ENCODE measurements at places on chromosomes 3 and 15.

DNA sequence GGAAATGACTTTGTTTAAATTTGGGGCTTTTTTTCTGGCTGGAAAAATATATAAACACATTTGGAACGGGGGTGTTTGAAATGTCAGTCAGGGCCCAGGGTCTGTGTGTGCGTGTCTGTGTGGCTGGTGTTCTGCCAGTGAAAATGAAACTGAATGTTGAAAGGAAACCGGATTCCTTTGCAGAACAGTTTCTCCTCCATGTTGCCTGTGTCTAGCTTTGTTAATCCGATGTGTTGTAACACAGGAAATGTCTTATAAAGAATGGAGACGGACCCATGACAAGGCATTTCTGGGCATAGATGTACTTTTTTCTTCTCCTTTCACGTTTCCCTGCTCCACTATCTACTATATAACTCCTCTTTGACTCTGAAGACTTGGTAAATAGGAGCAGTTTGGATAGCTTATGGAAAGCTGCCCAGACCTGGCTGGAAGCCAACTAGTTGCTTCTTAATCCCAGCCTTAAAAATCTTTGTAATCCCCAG lies 2.8 kb downstream of the SQOR start:
- peak overlapping the region; percentile 71 for H3K4me3 ChIP-seq
- H3K36me3 ChIP-seq: peaks cover 41% of the 10 kb centered on the region
- H3K27me3 ChIP-seq: no peaks in the 10 kb centered on the region
- H3K27ac ChIP-seq: peak overlapping the region; percentile 94
- peak; percentile 77 for DNase-seq

DNA sequence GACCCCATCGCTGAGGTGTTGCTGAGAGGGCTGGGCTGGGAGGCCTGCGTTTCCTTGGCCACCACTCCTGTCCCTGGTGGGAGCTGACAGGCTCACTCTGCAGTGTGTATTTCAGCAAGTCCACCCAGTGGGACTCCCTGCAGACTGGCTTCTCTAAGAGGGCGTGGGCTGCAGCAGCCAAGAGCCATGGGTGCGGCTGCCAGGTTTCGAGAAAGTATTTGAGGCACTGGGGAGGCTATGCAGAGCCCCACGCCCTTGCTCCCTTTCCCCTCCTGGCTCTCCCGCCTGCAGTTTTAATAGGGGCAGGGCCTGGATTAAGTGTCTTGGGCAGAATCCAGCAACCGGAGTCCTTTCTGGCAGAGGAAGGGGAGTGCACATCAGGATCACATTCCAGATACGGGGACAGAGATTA lies 242.1 kb downstream of the THSD4 start:
- no peak overlapping the region for H3K4me3 ChIP-seq
- peaks cover 3% of the 10 kb centered on the region for H3K27me3 ChIP-seq
- no peak for DNase-seq
- no peaks in the 10 kb centered on the region for H3K36me3 ChIP-seq
- peaks cover 6% of the 10 kb centered on the region for H3K4me1 ChIP-seq

DNA sequence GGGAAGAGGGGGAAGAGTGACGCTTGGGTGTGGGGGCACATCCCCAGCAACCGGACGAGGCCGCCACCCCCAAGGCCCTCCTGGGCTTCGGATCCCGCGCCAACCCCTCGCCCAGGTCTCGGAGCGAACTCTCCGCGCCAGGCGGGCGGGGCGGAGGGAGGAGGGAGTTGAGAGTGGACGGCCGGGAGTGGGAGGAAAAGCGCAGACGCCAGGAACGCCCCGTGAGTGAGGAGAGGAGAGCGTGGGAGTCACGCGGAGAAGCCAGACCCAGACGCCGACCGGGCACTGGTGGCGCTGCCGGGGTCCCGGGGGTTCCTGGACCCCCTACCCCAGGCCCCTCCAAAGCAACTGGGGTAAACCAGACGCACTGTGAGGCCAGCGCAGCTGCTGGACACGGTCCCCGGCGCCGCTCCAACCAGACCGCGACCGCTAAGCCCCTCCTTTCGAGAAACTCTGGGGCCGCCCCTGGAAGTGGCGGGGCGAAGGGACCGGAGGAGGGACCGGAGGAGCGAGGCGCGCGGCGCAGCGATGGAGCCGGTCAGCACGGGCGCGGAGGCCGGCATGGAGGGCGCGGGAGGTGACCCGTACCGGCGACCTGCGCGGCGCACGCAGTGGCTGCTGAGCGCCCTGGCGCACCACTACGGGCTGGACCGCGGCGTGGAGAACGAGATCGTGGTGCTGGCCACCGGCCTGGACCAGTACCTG lies at the start of gene EFCC1:
Gene EFCC1 (plus strand): TSS at position 204 of the 705 bp plus-strand sequence. CDS start 325 bp downstream, at position 529.
- DNase-seq: peak; percentile 37
- H3K4me1 ChIP-seq: peaks cover 37% of the 10 kb centered on the region
- no peak within 1 kb of the TSS for H3K27ac ChIP-seq
- H3K4me3 ChIP-seq: peak within 1 kb of the TSS; percentile 71

DNA sequence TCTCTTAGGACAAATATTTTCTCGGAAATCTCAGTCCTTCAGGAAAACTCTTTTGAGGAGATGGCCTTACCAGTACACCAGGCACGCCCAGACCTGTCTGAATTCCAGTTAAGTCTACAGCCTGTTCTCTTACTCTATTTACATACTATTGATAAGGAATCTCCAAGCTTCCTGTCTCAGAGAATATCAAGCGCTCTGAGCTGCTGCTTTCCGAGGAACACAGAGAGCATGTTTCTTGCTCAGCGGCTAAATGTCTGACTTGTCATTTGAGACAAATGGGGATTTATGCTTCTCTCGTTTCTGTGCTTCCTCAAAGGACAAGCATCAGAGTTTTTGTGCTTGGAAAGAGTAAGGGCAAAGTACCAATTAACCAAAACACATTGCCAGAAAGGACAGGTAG lies 112.4 kb upstream of the CCDC54 start:
- no peak overlapping the region for H3K4me3 ChIP-seq
- H3K4me1 ChIP-seq: peaks cover 2% of the 10 kb centered on the region
- peaks cover 1% of the 10 kb centered on the region for H3K27me3 ChIP-seq
- H3K27ac ChIP-seq: no peak overlapping the region
- DNase-seq: no peak
- no peaks in the 10 kb centered on the region for H3K36me3 ChIP-seq

- no peaks in the 10 kb centered on the region for H3K27me3 ChIP-seq
- peaks cover 43% of the 10 kb centered on the region for H3K4me1 ChIP-seq
- DNase-seq: no peak
- H3K4me3 ChIP-seq: no peak overlapping the region
- H3K27ac ChIP-seq: no peak overlapping the region
- H3K36me3 ChIP-seq: peaks cover 2% of the 10 kb centered on the region
These were observed 8.2 kb downstream of the NIPA1 start for GRCh38 chr15:22794621-22795167.

DNA sequence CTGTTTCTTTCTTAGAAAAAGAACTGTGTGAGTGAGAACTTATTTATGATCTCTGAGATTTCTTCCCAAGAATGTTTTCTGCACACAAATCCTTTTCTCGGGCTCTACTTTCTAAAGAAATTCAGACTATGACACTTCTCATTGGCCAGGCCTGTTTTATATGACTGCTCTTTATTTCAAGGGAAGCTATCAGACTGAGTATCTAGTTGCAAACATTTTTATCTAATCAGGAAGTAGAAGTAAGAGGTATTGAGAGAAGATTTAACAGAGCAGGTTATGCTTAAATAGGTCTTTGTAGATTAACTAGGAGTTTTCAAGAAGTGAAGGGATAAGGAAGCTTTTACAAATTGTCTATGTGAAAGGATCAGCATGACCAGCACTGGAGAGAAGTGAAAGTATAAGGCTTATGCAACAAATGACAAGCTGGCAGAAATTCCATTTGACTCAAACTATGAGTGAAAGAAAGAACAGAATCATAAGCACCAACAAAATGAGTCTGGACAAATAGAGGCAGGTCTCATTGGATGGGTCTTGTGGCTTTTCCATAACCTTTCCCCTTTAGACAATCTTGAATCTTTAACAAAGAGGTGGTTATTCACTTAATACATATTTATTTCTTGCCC lies 71.9 kb upstream of the CHL1 start:
- no peak for DNase-seq
- peaks cover 2% of the 10 kb centered on the region for H3K27me3 ChIP-seq
- H3K36me3 ChIP-seq: no peaks in the 10 kb centered on the region
- H3K4me3 ChIP-seq: no peak overlapping the region

- no peak for DNase-seq
- H3K27me3 ChIP-seq: no peaks in the 10 kb centered on the region
- H3K27ac ChIP-seq: no peak overlapping the region
- peaks cover 15% of the 10 kb centered on the region for H3K36me3 ChIP-seq
These were observed 21.9 kb downstream of the NRROS start for GRCh38 chr3:196661400-196661799.

GRCh38 chr15:50641318-50641717 lies 45.3 kb downstream of the TRPM7 start:
- no peaks in the 10 kb centered on the region for H3K27me3 ChIP-seq
- H3K4me1 ChIP-seq: peaks cover 11% of the 10 kb centered on the region
- no peak overlapping the region for H3K4me3 ChIP-seq
- H3K36me3 ChIP-seq: peaks cover 47% of the 10 kb centered on the region

GRCh38 chr15:96882121-96882772 lies 551.7 kb downstream of the NR2F2 start:
- H3K4me3 ChIP-seq: no peak overlapping the region
- H3K36me3 ChIP-seq: no peaks in the 10 kb centered on the region
- no peak overlapping the region for H3K27ac ChIP-seq

- DNase-seq: no peak
- H3K36me3 ChIP-seq: no peaks in the 10 kb centered on the region
- no peak overlapping the region for H3K4me3 ChIP-seq
- H3K27me3 ChIP-seq: no peaks in the 10 kb centered on the region
These were observed 15.9 kb upstream of the MFSD1 start for GRCh38 chr3:158785972-158786371.

GRCh38 chr3:126961191-126961790 lies 21.6 kb upstream of the PLXNA1 start:
- no peaks in the 10 kb centered on the region for H3K27me3 ChIP-seq
- H3K4me3 ChIP-seq: no peak overlapping the region
- no peaks in the 10 kb centered on the region for H3K36me3 ChIP-seq
- H3K4me1 ChIP-seq: no peaks in the 10 kb centered on the region
- no peak overlapping the region for H3K27ac ChIP-seq

GRCh38 chr3:135559802-135560201 lies 405.7 kb upstream of the PPP2R3A start:
- no peak overlapping the region for H3K4me3 ChIP-seq
- no peak overlapping the region for H3K27ac ChIP-seq
- no peak for DNase-seq
- H3K27me3 ChIP-seq: no peaks in the 10 kb centered on the region
- no peaks in the 10 kb centered on the region for H3K4me1 ChIP-seq

DNA sequence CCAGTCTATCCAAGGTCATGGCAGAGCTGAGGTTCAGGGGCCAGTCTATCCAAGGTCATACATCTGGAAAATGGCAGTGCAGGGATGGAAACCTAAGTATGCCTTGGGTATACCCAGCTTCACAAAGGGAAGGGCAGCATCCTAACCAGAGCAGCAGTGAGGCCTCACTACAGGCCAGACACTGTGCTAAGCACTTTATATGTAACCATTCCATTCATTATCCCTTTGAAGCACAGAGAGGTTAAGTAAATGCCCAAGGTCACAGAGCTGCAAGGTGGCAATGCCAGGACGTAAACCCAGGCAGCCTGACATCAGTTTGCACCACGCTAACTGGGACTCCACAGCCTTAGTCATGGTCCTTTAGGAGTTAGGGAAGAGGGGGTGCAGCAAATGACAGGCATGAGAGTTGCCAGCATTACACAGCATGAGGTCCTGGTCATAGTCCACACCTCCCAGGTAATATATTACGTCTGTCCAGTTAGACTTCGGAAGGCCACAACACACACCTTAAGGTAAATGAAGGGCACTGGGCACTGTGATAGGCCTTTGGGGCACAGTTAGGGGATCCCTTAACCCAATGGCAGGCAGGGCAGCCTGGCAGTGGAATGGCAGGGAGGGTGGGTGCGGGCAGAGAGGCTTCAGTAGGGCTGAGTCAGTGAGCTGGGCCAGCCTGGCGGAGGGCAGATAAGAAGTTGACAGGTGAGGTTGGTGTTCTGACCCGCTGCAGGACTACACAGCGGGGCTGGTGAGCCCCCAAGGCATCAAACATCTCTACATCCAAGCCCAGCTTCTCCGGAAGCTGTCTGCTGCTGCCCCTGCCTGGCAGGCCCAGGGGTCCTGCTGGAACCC lies 21.1 kb upstream of the CORO2B start:
- no peaks in the 10 kb centered on the region for H3K36me3 ChIP-seq
- H3K27ac ChIP-seq: no peak overlapping the region
- peaks cover 50% of the 10 kb centered on the region for H3K27me3 ChIP-seq
- DNase-seq: no peak

DNA sequence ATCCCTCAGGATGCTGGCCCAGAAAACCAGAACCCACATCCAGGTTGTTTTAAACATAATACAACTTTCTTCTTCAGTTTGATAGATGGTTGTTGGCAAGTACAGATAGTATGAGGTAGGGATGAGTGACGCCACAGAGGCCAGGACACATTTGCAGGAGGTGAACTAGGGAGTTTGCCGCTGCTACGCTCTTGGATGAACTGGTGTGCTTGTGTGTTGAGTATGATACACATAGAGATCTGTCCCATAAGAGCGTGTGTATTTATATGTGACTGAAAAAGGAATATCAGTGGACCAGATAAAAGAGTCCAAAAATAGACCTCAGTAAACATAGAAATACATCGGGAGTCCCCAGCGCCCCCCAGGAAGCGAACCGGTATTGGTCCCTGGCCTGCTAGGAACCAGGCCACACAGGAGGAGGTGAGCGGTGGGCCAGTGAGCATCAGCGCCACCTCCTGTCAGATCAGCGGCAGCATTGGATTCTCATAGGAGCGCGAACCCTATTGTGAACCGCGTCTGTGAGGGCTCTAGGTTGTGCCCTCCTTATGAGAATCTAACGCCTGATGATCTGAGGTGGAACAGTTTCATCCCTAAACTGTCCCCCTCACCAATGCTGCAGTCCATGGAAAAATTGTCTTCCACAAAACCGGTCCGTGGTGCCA lies 98.1 kb downstream of the LRRK1 start:
- peak; percentile 12 for DNase-seq
- no peak overlapping the region for H3K4me3 ChIP-seq
- H3K36me3 ChIP-seq: no peaks in the 10 kb centered on the region
- H3K4me1 ChIP-seq: no peaks in the 10 kb centered on the region
- no peak overlapping the region for H3K27ac ChIP-seq

GRCh38 chr3:169604568-169604967 lies 58.9 kb downstream of the MECOM start:
- no peaks in the 10 kb centered on the region for H3K4me1 ChIP-seq
- H3K27me3 ChIP-seq: peaks cover 4% of the 10 kb centered on the region
- DNase-seq: no peak
- H3K27ac ChIP-seq: no peak overlapping the region

- no peak overlapping the region for H3K4me3 ChIP-seq
- peaks cover 28% of the 10 kb centered on the region for H3K36me3 ChIP-seq
- no peak for DNase-seq
- H3K27ac ChIP-seq: no peak overlapping the region
These were observed 7.5 kb downstream of the DTWD1 start for GRCh38 chr15:49628379-49628778.

DNA sequence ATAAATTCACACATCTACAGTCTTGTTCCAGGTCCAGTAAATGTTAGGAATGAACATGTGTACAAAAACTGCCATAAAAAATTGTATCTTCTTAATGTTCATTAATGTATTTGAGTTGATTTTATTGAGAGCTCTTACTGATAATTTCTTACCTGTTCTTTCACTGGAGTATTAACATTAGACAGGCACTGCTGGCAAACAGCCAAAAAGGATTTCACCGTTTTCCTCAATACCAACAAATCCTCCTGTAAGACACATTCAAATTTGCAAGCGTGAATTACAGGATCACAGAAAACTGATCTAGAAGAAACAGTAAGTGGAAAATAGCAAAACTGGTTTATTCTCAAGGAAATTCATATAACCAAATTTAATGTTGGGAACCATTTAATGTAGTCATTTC lies 127.4 kb downstream of the PCCB start:
- no peaks in the 10 kb centered on the region for H3K4me1 ChIP-seq
- H3K36me3 ChIP-seq: peaks cover 24% of the 10 kb centered on the region
- H3K27ac ChIP-seq: no peak overlapping the region
- H3K4me3 ChIP-seq: no peak overlapping the region
- DNase-seq: no peak

Measured in activated CD8-positive, alpha-beta T cell treated with anti-CD3 and anti-CD28 coated beads for 36 hours (primary cell).